ENCODE measurements at places on chromosomes 16 and 17.

- no peak for DNase-seq
Measured at GRCh38 chr16:372302-372983, 2.1 kb upstream of the MRPL28 start.

- no peak for DNase-seq
Measured at GRCh38 chr17:42287305-42287976, 857 bp upstream of the STAT5A start.

GRCh38 chr16:28183484-28183883 lies 28.3 kb downstream of the XPO6 start:
- DNase-seq, result no peak

DNA sequence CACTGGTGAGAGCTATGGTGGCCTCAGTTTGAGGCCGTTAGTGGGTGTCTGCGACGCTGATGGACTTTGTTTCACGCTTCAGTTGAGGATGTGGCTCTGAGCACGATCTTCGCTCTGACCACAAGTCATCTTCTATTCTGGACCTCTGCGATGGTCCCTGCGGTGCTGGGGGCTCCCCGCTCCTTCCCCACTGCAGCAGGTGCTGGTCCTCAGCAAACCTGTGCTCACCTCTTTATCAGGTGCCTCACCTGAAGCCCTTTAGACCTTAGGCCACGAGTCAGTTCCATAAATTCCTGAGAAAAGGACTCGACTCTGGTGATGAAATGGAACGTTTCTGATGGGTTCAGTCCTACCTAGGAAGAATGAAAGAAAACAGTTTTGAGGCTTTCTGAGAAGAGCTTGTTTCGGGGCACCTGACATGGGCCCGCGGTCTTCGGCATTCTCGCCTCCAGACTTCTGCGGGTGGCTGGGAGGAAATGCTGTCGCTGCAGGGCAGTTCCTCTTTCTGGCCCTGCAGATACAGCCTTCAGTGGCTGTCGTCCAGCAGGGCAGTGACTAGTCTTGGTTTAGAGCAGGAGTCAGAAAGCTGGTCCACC lies 4.7 kb downstream of the KCTD5 start:
- no peak for DNase-seq

- DNase-seq, result no peak
Measured at GRCh38 chr17:10821054-10821453, 16.8 kb downstream of the PIRT start.

DNA sequence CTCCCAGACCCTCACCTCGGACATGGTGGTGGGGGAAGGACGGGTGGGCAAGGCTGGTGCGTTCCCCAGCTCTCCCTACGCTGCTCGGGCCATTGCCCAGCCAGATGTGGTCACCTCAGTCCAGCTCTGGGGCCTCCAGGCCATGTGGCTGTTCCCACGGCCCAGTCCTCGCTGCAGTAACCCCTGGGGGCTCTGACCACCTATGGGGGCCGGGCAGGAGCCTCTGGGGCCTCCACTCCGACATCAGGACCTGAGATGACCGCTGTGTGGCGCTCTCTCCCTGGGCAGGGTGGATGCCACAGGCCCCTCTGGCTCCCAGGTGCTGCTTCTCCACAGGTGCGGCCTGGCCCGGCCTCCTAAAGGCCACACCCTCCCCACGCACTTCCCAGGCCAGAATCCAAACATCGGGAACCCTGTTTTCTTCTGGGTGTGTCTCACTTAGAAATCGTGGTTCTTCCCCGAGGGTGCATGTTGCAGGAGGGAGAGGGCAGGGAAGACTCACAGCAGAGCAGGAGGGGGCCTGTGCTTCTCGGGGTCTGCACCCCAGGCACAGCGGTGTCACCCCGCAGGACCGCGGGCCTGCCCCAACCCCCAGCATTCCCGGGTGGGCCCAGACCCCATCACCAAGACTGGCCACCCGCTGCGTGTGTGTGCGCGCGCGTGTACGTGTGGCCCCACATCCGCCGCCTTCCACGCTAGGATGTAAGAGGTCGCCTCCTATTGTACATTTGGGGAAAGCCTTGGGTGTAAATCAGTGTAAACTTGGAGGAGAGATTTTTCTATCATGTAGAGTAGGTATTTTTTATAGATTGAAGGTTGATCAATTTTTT lies 5.9 kb upstream of the CAPN15 start:
- no peak for DNase-seq

DNA sequence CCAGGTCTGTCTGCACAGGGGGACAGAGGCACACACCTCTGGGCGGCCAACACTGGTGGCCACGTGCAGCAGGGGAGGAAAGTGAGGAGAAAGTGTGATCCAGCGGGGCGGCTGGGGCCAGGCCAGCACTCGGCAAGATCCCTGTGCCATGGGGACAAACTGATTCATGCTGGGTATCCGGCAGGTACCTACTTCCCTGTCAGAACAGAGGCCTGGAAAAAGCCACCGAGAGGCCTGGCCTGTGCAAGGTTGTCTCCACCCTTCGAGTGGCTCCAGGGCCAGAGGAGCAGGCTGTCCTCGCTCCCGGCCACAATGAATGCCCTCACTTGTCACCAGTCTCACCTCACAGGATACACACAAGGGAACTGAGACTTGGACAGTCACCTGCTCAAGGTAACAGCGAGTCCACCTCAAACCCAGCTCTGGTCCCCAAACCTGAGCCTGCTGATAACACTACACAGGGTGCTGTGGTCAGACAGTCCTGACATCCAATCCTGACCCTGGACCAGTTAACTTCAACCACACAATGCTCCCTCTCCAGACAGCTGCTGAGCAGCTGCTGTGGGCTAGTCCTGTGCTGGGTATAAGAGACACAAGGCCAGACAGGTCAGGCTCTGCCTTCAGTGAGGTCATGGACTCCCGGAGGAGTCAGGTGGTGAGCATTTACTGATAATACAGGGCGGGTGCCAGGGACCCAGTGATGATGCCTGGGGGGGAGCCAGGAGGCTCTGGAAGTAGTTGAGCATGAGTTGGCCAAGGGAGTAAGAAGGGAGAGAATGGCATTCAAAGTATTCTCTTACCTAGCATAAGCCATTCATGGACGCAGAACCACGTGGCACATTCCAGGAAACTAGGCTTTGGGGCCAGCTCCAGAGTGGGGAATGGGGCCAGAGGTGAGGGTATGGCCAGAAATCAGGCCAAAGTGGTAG lies 53.0 kb downstream of the VAC14 start:
- DNase-seq, result no peak

GRCh38 chr17:2157675-2158395 lies 102.9 kb downstream of the HIC1 start:
- no peak for DNase-seq

DNA sequence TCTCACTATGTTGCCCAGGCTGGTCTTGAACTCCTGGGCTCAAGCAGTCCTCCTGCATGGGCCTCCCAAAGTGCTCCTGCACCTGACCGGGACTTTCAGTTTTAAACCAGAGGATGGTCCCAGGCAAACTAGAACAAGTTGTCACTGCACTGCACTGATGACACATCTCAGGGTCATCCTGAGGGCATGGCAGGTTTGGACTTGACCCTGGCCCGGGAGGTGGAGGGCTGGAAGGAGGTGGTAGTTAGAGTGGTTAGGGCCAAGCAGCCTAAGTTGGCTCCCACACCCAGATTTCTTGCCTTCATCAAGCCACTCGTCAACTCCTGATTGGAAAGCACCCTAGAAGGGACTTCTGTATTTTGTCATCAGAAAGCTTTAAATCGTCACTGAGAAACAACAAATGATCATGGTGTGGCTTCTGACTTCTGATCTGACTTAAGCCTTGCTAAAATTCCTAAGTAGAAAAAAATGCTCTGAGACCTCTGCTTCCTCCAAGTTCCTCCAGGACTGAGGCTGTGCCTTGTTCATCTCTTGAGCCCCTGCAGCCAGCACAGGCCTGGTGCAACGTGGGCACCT lies 43.5 kb downstream of the EMP2 start:
- DNase-seq, result no peak

DNA sequence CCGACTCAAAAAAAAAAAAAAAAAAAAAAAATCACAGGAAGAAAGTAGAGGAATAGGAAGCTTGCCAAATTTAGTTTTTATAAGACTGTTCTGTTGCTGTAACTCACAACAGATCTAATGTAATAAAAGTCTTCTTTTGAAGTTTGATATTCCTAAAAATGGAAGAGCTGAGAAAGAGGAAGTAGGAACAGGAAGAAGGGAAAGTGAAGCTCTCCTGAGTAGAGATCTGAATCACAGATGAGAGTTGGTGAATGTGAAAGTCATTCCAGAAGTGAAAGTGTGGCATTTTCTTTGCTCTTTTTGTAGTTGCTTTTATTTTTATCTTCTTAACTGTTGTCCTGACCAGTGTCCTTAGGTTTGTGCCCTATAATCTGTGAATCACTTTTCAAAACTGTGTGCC lies 2.1 kb downstream of the NMT1 start:
- DNase-seq, result no peak

DNA sequence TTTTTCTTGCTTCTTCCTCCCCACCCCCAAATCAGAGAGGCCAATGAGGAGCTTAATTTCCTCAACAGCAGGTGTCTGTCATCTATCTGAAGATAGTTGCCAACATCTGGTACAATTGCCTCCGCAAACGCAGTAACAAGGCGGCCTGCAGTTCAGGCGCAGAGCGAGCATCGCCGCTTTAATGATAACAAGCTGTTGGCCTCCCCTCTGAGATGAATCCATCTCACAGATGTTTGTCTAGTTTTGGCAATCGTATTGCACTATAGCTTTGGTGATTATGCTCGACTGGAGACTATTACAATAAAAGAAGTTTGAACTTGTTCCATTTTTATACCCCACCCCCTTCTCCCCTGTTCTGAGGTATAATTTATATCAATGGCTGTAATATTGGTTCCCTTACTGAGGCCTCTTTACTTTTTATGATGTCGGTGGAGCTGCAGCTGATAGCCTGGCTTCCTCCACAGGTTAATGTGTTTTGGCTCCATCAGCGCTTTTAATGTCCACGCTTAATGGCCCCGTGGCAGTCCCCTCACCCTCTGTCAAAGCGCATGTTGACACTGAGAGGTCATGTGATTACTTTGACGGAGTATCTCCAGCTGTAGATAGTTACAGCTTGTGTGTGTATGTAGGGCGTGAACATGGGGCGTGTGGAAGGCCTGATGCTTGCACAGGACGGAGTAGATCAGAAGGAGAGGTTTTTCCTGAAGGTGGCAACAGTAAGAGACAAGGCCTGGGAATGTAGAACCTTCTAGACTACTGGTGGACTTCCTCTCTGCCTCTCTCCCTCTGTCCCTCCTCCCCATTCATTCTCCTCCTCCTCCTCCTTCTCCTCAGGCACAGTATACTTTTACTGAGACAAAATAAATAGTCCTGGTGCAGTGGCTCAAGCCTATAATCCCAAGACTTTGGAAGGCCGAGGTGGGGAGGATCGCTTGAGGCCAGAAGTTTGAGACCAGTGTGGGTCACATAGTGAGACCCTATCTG lies 164.7 kb downstream of the MSI2 start:
- DNase-seq, result no peak

DNA sequence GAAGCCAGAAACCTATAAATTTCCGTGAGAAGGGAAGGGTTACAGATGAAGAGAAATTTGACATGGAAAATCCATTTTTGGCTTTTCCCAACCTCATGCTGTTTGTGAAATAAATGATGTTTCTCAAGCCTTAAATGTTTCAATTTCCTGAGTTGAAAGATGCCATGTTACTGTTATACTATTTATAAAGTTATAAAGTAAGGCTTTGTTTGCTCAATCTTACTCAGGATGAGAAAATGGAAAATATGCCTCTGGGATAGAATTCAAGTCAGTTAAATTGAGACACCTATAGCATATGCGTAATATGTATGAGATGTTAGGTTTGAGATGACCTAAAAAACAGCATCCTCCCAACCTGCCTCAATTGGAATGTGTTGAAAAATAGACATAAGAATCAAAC lies 19.9 kb upstream of the FAM20A start:
- DNase-seq, result no peak

DNA sequence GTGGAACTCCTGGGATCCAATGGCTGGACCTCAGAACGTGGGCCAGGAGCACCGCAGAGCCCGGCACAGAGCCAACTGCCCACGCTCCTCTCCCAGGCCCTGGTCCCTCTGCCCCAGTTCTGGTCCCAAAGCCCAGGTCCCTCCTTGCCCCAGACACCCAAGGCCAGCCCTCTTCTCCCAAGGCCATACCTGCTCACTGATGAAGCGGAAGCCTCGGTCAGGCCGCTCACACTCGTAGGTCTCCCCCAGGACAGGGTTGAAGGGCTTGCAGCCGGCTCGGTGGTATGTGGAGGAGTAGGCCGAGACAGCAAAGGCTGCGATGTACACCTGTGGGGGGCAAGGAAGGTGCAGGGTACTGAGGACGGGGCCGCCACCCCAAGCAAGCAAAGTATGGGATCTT lies 8.5 kb downstream of the OSBPL7 start:
- no peak for DNase-seq

GRCh38 chr16:86872833-86873232 lies 294.5 kb downstream of the FOXL1 start:
- no peak for DNase-seq
